ENCODE measurements at places on chromosomes 6 and 20.

GRCh38 chr6:158760618-158761250 lies 58.4 kb downstream of the EZR start:
- no peak for DNase-seq

DNA sequence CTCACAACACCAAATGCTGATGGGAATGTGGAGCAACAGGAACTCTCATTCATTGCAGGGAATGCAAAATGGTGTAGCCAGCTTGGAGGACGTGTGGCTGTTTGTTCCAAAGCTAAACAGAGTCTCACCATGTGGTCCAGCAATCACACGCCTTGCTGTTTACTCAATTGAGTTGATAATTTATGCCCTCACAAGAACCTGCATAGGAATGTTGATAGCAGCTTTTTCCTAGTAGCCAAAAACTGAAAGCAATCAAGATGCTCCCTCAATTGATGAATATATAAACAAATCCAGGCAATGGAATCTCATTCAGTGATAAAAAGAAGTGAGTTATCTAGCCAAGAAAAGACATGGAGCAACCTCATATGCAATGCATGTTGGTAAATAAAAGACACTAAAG lies 15.6 kb upstream of the VSX1 start:
- DNase-seq: no peak

DNA sequence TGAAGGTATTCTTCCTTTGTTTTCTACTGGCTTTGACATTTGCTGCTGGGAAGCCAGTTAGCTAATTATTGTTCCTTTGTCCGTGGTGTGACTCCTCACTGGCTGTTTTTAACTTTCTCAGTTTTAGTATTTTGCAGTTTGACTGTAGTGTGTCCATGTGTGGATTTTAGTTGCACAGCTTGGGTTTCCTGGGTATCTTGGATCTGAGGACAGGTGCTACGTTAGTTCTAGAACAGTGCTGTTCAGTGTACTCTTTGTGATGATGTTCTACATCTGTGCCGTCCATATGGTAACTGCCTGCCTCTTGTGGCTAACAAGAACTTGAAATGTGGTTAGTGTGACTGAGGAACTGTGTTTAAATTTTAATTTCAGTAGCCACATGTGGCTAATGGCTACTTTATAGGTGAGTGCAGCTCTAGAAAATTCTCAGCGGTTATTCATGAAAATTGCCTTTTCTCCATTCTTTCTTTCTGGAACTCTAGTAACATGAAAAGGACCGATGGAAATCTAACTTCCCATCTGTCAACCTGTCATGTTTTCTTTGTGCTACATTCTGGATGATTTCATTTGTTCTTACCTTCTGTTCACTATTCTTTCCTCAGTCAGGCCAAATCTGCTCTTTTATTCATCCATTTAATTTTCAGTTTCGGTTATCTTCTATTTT lies 7.4 kb downstream of the SNX9 start:
- DNase-seq: no peak

- no peak for DNase-seq
These were observed 57.6 kb downstream of the ZNF831 start for GRCh38 chr20:59221049-59221706.

- no peak for DNase-seq
These were observed 387.9 kb downstream of the ADGRB3 start for GRCh38 chr6:69022993-69023392.

DNA sequence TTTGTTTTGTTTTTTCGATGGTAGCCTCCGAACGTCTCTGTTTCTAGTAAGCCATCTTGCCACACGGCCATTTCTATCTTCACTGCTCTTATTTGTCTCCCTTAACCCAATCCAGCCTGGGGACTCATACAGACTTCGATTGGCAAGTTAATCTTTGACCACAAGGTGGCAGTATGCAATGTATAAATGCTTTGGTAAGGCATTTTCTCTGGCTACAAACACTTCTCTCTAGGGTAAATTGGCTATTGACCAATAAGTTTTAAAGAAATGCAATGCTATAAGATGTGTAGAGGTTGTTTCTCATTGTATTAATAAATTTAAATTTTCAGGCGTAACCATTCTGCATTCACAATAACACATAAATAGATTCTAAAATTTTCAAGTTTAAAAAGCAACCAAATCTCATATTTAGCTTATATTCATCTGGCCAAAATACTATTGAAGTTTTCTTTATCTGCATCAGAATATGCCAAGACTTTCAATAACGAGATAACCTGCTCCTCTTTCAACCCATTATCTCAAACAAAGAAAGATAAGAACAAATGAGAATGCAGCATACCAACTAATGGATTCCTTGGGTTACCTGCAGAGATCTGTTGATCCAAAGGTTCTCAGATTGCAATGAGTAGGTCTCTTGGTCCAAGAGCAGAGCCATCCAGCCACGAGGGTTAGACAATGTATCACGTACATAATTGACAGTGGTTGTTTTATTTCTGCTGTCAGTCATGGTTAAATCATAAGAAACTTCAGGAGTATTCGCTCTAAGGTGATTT lies 231.9 kb downstream of the PKHD1 start:
- no peak for DNase-seq

DNA sequence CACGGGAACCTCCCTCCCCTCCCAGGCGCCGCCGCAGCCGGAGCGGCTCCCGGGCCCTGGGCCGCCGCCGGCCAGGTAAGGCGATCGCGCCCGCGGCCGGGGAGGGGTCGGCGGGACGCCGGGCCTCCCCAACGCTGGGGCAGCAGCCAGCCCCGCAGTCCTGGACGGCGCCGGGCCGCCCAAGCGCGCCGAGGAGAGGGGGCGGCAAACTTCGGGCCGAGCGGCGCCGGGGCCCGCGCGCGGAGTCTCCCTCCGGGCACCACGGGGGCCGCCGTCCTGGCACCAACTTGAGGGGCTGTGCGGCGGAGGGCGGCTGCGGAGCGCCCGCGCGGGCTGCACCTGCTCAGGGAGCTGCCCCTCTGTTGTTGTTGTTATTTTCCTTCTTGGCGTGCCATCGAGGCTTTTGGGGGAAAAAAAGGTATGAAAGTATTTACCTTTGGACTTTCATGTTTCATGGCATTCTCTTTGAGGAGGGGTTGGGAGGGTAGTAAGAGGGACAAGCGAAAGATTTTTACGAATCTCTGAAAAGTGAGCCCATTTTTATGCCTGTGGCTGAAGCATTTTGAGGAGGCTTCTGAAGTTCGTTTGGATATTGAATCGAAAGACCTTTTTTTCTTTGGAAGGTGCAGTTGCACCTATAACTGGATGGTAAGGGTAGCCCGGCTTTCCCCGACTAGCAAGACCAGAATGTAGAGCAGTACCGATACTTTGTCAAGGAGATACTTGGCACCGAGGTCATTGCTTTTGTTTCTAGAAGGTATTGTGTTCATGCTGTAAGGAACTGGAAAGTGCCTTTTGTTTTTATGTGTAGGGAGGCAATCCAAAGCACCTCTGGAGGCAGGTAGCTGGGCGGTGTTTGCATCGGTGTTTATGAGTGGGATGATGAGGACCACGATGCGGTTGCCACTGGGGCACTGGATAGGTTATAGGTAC lies at the start of gene RNF182:
Gene RNF182, plus strand, starts transcription at position 4 of the 933 bp plus-strand sequence. CDS start 52,168 bp downstream, outside the sequence.
- no peak for DNase-seq

GRCh38 chr20:37786043-37786442 lies 92.2 kb downstream of the CTNNBL1 start:
- DNase-seq: no peak

GRCh38 chr6:131762984-131763383 lies 44.8 kb upstream of the ENPP1 start:
- DNase-seq: no peak

DNA sequence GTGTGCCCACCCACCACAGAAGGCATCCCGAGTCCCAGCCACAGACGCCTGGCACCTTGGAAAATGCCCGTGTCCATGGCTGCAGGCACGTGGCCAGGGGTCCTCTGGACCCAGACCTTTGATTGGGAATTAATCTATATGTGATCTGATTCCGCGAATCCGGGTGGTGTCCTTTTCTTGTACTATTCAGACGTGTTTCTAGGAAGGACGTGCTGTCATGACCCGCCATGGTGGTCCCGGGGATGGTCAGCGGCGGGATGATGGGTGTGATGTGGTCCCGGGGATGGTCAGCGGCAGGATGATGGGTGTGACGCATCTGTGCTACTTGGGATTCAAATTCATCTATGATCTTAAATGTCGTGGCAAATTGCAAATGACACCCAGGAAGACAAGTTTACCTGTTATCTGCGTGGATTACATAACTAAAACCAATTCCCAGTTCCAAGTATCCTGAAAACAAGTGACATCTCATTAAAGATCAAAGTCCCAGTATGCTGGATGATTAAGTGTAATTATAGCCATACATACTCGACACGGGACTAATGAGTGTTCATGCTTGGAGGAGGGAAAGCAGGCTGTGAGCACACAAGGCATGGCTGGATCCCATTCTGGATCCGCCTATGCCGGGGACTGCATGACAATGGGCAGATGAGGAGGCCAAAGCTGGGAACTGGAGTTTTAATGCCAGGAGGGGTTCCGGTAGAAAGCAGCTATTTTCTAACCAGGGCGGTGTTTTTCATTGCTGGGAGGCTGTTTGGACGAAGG lies 256.5 kb downstream of the TAF4 start:
- DNase-seq: no peak

DNA sequence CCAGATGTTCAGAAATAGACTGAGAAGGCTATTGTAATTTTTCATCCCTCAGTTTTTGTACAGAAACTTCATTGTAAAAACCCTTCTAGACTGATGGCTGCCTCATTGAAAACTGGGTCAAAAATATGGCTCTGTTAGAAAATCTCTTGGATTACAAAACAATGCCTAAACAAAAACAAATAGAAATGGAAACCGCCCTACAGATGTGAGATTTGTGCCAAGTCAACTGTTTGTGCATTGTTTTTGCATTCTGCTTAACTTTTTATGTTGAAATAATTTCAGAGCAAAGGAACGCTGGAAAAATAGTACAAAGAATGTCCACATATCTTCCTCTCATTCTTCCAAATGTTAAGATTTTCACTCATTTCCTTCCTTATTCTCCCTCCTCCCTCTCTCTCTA lies 425.1 kb downstream of the FOXA2 start:
- DNase-seq: no peak

DNA sequence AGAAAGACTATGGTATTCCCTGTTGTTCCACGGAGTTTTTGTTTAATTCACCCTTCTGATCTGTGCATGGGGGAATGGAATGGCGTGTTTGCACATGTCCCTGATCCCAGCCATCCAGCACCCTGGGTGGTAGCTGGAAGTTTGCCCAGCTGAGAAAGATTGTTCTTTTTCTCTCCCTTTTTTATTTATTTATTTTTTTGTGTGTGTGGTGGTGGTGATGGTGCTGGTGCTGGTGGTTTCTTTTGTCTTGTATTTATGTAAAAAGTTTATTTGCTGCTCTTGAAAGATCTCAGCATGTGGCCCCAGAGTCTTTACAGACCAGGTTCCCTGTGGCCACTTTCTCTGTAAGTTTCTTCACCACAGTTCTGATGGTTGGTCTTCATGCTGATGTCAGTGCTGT lies 372.6 kb downstream of the UTRN start:
- no peak for DNase-seq

- DNase-seq: no peak
These were observed 13.6 kb upstream of the IBTK start for GRCh38 chr6:82260997-82261732.

DNA sequence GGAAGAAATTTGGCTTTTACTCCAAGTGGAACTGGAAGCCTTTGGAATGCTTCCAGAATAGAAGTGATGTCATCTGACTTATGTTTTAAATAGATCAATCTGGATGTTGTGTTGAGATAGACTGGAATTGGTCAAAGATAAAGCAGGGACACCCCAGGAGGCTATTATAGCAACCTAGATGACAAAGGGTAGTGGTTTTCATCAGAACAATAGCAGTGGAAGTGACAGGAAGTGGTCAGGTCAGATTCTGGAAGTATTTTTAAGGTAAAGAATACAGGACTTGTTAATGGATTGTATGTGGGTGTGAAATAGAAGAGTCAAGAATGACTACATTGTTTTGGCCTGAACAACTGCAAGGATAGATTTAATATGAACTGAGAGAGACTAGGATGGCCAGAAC lies 191.4 kb downstream of the ADGRB3 start:
- DNase-seq: no peak

GRCh38 chr6:43267619-43268354 lies 24.5 kb downstream of the TTBK1 start:
- no peak for DNase-seq

- no peak for DNase-seq
These were observed 10.9 kb downstream of the MOCS1 start for GRCh38 chr6:39923394-39923793.

- DNase-seq: no peak
These were observed 8.7 kb upstream of the IFNGR1 start for GRCh38 chr6:137227871-137228302.

GRCh38 chr20:59831024-59831915 lies 102.2 kb downstream of the SYCP2 start:
- no peak for DNase-seq

GRCh38 chr6:148375401-148375800 lies 32.8 kb downstream of the SASH1 start:
- DNase-seq: no peak

DNA sequence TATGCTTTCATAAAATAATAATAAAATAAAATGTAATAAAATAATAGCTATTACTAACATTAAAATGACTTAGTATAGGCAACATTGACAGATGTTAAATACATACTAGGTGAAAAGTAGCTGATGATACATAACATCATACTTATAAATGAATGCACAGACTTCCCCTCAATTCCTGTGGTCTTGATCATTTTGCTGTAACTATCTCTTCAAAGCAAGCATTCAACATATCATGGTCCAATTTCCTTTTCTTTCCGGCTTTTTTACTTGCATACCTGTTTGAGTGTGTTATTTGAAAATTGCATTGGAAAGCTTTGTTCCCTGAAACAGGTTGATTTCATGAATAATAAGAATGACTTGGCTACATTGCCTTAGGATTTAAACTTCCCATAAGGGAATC lies 309.3 kb downstream of the HDGFL1 start:
- DNase-seq: no peak

DNA sequence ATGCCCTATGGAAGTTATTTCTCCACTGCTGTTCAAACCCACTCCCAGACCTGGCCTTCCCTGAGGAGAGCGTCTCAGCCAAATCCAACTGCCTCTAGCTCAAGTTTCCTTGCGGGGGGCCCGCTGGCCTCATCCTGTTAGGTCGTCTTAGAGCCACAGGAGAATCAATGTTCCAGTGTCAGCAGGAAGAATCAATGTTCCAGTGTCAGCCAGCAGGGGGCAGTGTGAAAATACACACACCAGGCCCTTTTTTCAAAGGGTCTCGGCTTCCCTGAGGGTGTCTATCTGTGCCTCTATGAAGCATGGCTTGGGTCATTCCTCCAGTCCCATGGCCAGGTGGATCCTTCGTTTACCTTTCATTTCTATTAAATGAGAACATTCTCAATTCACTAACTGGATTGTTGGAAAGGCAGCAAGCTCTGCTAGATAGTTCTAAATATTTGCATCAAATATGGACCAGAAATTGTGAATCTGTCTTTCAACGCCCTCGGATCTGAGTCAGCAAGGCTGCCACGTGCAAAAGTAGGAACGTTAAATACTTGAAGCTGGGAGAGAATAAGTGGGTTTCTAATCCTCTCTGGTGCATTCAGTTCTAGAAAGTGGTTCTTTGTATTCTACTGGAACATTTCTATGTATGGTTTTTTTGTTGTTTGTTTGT lies 19.2 kb downstream of the PRND start:
- peak; percentile 51 for DNase-seq

GRCh38 chr6:37696841-37697662 lies 631 bp downstream of the MDGA1 start:
- peak; percentile 26 for DNase-seq
